ENCODE measurements at places on chromosomes 6 and 20.

- DNase-seq, result no peak
These were observed 179.5 kb downstream of the SOX4 start for GRCh38 chr6:21772884-21773575.

DNA sequence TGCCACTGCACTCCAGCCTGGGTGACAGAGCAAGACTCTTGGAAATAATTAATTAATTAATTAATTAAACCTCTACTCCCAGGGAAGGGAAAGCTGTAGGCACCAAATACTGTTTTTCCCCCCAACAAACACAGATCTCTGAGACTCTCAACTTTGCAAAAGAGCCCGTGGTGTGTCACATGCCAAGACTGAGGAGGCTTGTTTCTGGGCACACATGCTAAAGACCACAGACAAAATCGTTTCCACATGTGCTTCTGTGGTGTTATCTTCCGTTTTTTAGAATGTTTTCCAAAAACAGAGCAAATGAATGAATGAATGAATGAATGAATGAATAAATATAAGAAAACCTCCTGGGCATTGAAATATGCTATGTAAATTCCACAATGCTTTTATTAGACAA is 55.6 kb upstream of the ATXN1 start:
- DNase-seq, result no peak

DNA sequence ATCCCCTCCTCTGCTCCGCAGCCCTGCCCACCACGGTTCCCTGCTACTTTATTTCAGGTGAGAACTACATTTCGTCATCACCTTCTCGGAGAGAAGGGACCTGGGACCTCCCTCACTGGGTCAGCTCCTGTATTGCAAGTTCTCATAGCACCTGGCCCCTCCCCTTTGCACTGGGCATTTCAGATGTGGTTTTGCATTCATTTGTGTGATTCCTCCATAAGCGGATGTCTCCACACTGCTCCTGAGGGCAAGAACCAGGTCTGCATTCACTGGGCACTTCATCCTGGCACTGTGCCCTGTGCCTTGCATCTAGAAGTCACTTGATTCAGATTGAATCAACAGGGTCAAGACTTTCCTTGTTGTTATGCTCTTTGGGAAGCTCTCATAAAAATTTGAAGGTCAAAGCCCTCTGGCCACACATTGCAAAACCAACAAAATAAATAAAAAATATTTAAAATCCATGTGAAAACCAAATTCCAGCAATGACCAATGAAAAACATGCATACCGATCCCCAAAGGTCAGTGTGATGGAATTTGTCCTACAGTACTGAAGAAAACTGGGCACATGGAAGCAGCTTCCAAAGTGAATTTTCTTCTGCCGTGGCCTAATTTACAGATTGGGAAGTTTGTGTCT is 89.1 kb upstream of the F13A1 start:
- DNase-seq, result no peak

DNA sequence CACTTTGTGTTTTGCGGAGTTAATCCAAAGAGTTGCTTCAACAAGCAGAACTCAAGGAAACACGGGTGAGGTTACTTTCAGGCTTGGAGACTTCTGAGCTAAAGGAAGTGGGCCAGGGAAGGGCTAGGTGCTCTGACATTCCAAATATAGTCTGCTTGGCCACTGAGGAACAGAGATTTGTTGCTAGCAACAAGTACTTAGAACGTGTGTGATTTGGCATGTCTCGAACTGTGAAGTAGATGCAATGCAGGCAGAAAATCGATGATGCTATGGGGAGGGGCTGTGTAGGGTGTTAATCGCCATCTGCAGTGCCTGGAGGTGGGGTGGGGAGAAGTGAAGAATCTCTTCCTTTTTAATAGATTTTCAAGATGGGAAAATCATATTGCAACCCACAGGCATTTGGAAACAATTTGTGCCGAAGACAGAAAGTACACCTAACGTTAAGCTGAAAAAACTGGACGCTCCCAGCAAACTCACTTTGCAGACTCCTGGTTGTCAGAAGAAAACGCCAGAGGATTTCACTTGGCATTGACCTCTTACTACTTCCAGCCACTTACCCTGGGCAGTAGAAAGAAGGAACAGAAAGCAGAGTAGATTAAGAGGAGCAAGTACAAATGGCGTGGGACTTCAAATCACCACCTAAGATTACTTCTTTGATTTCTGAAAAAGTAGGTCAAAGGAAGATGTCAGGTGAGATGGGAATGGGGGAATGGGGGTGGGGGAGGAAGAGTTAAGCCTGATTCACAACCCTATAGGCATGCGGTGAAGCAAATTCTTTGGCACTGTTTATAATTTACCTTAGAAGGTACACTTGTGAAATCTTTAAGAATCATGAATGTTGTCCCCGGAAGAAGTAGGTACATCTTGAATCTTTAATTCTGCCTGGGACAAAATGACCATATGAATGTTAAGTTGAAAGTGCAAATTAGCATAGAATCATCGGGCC is 314.1 kb downstream of the CD83 start:
- DNase-seq, result no peak

DNA sequence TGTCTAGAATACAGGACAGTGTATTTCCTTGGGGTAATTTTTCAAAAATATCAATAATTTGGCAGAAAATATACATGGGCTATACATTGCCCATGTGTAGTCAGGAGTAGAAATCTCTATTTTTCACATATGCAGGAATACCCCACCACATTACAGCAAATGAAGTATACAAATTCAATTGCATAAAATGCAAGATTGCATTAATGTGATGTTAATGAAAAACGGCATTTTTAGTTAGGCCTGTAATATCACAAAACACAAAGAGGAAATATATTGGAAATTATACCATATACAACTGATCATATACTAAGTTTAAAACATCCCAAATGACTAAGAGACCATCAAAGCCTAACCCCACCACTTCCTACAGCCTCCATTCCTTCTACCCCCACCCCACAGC is 154.9 kb downstream of the SYNE1 start:
- no peak for DNase-seq

GRCh38 chr6:9523462-9523861 is 891.4 kb downstream of the TFAP2A start:
- DNase-seq, result peak; percentile 97

DNA sequence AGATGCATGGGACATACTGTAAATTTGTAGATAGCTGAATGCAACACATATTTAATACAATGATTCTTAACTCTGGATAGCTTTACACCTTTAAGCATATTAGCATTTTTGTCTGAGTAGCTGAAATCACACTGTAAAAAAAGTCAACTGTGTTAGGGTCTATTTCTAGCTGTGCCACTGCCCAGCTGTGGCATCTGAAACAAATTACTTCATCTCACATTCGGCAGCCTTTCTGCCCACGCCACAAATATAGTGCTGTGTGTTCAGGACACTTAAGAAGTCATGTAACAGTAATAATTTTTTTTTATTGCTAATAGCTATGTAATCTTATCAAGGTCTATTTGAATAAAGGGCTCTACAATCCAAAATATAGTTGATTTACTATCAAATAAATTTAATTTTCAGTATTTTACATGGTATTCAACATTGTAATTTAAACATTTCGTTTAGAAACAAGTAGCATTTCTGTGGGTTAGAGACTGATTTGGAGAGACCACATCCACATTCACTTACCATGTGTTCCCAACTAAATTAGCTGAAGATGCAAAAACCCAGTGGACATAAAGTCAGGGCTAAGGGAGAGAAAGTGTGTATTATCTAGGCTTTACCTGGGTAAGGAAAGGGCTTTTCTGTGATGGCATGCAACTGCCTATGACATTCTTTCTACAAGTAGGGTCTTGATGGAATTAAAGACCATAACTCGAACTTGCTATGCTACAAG is 276.7 kb downstream of the PLCB1 start:
- no peak for DNase-seq

GRCh38 chr6:6711832-6712448 is 123.4 kb downstream of the LY86 start:
- no peak for DNase-seq

DNA sequence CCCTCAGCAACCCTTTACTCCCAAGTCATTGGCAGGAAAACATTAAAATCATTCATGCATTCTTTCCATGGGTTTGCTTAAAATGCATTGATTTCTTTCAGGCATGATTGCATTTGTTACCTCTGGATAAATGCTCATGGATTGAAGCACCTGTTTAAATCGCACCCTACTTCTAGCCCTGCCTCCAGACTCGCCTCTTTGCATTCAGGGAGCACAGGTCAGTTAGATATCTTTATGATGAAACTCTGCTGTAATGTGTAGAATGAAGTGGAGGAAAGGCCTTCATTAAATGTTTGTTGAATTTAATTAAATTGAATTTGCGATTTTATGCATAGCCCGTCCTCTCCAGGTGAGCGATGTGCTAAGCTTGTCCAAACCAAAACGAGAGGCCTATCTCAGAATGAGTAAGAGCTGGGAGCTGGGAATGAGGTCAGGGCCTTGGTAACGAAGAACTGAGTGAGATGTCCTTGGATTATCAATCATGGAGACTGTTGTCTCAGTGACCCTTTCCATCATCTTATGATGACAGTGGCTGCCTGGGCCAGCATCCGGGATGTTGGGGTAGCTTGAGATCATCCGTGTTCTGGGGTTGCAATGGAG is 210.1 kb downstream of the SYNDIG1 start:
- no peak for DNase-seq

DNA sequence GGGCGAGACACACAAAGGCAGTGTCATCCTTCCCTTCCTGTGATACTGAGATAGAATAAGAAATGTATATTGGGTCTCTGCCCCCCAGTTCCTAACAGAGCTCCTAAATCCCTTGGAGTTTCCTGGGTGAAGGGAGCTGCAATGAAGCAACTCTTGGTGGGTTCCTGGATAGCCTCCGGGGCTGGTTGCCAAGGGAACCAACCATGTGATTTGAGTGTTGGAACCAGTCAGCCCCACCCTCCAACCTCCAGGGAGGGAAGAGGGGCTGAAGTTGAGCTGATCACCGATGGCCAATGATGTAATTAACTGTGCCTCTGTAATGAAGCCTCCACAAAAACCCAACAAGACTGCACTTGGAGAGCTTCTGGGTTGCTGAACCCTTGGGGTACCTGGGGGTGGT is 116.6 kb downstream of the SLC22A3 start:
- no peak for DNase-seq

GRCh38 chr20:5535125-5535756 is 215.0 kb upstream of the SHLD1 start:
- DNase-seq, result peak; percentile 100

DNA sequence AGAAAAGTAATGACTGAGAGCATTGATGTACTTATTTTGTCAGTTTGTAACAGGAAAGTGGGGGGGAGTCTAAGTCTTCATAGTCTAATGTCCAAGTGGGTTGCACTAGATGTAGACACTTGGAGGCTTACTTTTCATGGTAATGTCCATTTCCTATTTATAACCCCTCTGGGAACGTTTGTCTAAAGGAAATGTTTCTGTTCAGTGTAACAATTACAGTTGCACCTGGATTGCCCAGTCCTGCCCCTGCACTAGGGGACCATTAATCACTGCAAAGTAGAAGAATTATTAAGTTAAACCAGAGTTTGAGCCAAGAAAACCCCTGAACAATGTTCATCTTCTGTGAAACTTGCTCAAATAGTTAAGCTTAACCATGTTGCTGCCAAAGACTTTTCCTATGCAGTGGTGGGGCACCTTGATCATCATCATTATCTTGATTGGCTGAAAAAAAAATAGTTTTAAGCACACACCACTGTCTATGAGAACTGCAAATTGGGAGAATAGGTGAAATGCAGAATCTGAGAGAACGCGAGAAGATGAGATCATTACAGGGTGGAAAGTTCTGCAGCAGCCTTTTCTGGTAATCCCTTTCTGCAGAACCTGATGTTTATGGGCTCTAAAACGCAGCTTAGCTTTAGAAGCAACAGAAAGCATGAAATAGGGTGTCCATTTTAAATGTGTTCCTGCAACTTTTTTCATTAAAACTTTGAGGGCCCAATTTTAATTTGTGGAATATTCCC is 106.0 kb downstream of the ZNF217 start:
- DNase-seq, result no peak

DNA sequence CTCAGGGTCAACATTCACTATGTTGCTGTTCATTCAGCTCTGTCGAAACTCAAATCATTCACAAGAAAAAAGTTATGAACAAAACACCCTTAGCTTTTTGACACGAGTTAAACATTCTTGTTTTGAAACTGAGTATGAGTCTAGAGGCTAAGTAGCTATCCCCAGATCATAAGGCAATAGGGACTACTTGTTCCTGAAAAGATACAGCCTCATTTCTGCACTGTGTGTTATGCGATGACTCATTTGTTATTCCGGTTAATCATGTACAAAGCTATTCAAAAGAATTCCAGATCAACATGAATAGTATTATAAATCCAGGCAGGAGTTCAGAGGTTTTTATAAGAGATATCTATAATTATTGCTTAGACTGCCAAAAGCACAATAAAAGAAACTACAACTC is 908.0 kb downstream of the QKI start:
- peak; percentile 88 for DNase-seq

GRCh38 chr6:22221211-22221610 is 75.6 kb downstream of the PRL start:
- no peak for DNase-seq

- DNase-seq, result no peak
These were observed 4.9 kb upstream of the SCP2D1 start for GRCh38 chr20:18808712-18809111.

DNA sequence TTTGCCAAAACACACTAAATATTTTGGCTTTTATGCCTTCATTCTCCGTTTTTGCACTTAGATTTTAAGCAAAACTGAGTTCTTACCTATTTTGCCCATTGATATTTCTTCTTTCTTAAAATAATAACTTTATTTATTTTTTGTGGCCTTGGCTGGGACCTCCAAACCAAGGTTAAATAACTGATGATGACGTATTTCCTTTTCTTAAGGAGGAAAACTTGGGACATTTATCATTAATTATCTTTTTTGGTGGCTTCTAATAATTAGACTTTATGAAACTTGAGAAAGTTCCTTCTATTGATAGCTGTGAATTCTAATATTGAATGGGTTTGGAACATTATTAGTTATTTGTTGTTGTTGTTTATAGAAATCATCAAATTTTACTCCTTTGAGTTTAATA is 154.5 kb downstream of the ADGB start:
- DNase-seq, result no peak

- no peak for DNase-seq
These were observed 45.0 kb downstream of the TIAM2 start for GRCh38 chr6:155040154-155040553.

GRCh38 chr20:7503501-7503900 is 436.8 kb downstream of the HAO1 start:
- DNase-seq, result no peak

GRCh38 chr6:108576709-108577108 is 16.0 kb downstream of the FOXO3 start:
- DNase-seq, result no peak

- no peak for DNase-seq
These were observed 180.5 kb upstream of the OPRM1 start for GRCh38 chr6:153858529-153858928.

GRCh38 chr6:88179692-88180091 is 13.5 kb upstream of the CNR1 start:
- DNase-seq, result no peak

- no peak for DNase-seq
These were observed 39.7 kb downstream of the SH3BGRL2 start for GRCh38 chr6:79670789-79671188.

- no peak for DNase-seq
These were observed 219.8 kb downstream of the TFAP2A start for GRCh38 chr6:10194816-10195672.
